ENCODE measurements at places on chromosomes 3 and 15. TPM values are rescaled to one million over a fixed set of nuclear protein-coding genes. Genes with fewer than 3 reads are reported as not detected.
A peak's percentile ranks its signal among the peaks of the same experiment; 100 is the strongest.

DNA sequence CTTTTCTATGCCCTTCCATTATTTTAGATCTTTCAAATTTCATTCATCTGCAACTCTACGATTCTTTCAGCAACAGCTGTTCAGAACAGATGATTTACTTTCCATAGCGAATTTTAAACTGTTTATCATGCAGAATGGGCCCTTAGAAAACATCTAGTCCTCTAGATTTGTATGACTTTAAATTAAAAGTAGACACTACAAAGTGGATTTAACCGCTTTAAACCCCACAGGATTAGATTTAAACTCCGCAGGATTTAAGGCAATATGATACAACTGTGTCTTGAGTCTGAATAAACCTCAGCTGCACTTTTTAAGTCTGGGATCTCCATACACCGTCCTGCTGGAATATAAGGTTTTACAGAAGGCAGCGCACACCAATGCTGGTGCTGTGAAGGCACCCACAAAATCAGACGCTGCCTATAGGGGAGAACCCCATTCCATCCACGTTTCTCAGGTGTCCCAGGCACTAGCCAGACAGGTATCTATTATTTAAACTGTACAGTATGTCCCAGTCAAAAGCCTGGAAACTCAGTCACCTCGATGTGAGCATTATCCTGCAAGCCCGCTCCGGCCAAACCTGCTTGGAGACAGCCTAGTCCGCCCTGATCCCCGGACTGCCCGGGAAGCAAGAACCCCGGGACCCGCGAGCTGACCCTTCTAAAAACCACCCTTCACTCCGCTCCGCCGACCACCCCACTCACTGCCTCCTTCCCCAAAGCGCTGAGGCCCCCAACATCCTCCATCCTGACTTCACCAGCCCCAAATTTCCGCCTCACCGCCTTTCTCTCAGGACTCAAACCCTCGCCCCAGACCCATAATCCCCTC, 768 bp downstream of the ANO10 start:
- DNase-seq, result peak; percentile 26

DNA sequence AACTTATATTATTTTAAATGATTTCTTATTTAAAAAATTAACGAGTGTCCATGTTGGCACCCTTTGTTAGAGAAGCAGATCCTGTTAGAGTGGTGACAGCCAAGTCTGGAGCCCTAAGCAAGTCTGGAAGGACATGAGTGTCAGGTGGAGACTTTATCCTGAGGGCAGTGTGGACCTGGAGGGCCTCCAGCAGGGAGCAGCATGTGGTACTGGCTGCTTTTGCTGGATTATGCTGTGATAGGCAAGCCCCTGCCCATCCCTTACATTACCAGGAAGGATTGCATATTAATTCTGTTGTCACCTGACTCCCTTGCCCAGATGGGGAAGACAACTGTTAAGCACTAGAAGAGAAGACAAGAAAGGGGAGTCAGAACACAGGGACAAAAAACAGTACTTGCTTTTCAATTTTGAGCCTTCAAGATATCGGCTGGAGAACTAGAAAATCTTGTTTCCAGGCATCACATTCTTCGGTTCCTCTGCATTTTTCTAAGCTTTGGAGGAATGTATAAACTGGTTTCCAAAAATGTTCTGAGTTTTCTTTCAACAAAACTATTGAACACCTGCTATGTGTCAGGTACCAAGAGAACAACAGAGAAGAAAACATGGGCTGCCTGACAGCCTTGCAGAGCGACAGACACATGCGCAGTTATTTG, 22.7 kb downstream of the ZNF860 start:
- DNase-seq, result no peak

- DNase-seq, result no peak
Measured at GRCh38 chr3:196641333-196642054, 2.0 kb downstream of the NRROS start.

DNA sequence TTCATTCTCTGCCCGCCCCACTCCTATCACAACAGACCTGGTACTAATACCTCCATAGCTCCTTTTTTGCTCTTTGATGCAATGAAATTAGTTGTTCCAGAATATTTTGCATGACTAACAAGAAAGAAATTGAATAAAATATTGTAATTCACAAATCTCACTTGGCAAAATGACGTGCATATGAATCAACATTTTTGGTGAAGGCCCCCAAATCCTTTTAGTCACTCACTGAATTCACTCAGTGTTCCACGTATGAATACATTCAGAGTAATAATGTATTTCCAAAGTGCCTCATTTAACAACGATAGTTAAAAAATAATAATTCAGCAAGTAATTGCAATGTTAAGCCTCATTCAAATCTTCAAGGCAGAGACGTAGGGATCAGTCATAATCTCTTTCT, 148.6 kb upstream of the STRIT1 start:
- DNase-seq, result no peak

DNA sequence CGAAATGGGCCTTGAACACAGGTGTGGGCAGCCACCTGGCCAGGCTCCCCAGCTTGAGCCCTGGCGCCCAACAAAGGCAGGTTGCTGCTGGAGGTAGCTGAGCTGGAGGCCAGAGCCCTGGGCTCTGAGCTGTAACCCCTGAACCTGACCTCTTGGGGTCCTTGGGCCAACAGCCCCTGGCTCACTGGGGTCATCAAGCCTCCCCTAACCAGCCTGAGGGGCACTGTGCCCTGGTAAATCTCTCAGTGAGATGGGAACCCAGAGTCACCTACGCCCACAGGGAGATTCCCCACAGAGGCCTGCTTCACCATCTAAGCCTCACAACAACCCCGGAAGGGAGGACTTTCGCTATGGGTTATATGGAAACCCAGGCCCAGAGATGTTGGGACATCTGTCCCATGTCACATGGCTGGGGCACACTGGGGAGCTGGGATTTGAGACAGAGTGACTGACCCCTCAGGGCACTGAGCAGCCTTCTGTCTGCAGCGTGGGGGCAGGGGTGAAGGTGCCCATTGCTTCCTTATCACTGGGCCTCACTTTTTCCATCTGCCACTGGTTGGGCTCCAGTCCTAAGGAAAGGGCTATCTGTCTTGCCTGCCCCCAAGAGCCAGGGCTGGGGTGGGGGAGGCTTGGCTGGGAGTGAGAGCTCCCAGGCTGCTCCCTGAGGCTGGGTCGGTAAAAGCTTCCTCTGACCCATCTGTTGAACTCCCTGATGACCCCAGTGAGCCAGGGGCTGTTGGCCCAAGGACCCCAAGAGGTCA, 59.1 kb downstream of the IQSEC1 start:
- no peak for DNase-seq

DNA sequence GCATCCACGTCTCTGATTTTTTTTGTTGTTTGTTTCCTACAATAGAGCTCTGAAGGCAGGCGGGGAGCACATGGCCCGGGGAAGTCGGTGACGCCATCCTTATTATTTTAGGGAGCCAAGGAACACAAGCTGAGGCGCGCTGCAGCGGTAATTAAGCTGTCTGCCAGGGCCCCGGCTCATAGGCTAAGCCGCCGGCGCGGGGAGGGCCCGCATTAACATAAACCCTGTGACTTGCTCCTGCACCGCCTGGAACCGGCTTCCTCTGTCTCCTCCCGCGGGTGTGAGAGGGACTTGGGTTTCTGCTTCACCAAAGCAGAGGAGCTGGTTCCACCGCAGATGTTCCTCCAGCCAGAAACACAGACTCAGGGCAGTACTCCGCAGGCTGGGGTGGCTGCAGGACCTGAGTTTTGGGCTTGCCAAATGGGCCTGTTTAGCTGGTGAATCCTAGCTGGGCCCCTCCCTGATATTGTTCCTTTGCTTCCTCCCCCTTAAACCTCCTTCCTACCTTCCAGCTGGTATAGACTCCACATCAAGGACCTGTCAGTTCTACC, 25.3 kb downstream of the ANP32A start:
- peak; percentile 96 for DNase-seq

- no peak for DNase-seq
Measured at GRCh38 chr15:63186065-63186464, 3.3 kb upstream of the RAB8B start.

DNA sequence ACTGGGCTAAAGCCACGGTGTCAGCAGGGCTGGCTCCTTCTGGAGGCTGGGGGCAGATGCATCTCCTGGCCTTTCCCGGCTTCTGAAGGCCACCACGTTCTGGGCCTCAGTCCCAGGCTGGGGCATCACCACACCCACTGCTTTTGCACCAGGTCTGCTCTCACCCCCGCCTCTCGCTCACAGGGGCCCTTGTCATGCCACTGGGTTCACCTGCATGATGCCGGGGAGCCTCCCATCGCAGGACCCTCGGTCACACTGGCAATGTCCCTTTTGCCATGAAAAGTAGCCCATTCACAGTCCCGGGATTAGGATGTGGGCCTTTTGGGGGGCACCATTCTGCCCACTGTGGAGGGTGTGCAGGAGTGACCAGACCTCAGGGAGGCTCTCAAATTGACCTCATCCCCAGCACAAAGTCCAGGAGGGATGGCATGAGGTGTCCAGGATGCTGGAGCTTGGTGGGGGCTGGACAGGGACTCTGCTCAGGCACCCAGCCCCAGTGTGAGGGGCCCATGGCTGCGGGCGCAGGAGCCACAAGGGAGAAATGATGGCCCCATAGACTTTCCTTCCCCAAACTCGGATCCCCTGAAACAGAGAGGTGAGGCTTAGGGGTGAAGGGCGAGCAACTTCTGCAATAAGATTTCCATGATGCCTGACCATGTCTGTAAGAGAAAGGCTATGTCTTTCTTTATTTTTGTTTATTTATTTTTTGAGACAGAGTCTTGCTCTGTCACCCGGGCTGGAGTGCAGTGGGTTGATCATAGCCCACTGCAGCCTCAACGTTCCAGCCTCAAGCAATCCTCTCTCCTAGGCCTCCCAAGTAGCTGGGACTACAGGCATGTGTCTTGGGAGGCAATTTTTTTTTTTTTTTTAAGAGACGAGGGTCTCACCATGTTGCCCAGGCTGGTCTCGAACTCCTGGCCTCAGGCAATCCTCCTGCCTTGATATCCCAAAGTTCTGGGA, 189.1 kb downstream of the GOLGA6L6 start:
- no peak for DNase-seq

GRCh38 chr3:127177226-127177625, 15.7 kb upstream of the PRR23E start:
- no peak for DNase-seq

GRCh38 chr3:42961633-42962032, 17.5 kb upstream of the GASK1A start:
- peak; percentile 71 for DNase-seq

GRCh38 chr3:1068985-1069384, 23.8 kb upstream of the CNTN6 start:
- no peak for DNase-seq

- no peak for DNase-seq
Measured at GRCh38 chr3:101036213-101036618, 43.0 kb upstream of the ABI3BP start.

GRCh38 chr3:25594007-25594502, 70.7 kb downstream of the TOP2B start:
- no peak for DNase-seq

DNA sequence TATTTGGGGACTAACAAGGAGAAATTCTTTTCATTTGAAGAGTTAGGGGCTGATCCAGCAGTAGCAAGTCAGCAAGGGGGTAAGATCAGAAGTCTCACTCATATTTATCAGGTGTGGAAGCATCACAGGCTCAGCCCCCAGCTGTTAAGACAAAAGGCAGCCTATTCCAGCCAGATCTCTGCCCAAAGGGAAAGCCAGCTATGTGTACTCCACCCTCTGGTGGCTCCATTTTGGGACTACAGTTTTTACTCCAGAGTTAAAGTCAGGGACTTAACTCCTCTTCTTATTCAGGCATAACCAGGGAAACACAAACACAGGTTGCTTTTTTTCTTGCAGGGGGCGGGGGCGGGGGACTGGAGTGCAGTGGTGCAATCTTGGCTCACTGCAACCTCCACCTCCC, 19.2 kb downstream of the UBP1 start:
- no peak for DNase-seq

DNA sequence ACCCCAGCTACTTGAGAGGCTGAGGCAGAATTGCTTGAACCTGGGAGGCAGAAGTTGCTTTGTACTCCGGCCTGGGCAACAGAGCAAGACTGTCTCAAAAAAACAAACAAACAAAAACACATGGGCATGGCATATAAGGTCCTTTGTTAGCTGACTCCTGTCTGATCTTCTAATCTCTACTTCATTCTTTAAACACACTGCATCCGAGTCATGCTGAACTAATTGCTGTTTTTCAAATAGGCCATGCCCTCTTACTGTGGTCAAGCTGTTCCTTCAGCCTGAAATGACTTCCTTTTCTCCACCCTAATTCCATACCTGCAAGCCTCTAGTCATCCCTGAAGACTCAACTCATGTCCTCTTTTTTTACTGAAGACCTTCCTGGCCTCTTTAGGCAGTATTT, 22.3 kb upstream of the SLMAP start:
- no peak for DNase-seq

DNA sequence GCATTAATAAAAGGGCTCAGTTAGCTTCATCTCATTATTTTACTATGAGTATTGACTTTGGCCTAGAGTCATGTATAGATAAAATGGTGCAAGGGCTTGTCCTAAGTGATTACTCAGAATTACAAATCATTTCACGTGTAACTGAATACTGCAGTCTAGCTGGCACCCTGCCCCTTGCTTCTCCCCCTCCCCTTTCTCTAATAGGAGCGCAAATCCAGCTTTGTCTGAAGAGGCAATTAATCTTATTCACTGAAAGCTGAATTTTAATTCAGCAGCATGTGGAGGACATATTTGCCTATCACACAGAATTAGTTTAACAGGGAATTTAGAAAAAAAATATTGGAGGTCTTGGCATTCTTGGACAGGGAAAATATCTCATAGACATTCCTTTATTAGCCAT, 412.1 kb upstream of the DPH6 start:
- no peak for DNase-seq

GRCh38 chr3:117790235-117790987, 1080.8 kb downstream of the TUSC7 start:
- DNase-seq, result no peak

GRCh38 chr3:20310629-20311028, 124.6 kb upstream of the SGO1 start:
- DNase-seq, result no peak

GRCh38 chr3:136716629-136717028, 35.5 kb downstream of the STAG1 start:
- no peak for DNase-seq

Gene TRAIP
- polyA plus RNA-seq, result 15.1 TPM

Gene SLCO2A1
- 58.7 TPM for polyA plus RNA-seq

Gene ARRDC4
- polyA plus RNA-seq, result 12.7 TPM

Gene THRB
- 18.2 TPM for polyA plus RNA-seq

Gene SCN11A
- 1.3 TPM for polyA plus RNA-seq

Gene POTEB2
- polyA plus RNA-seq, result not detected

Gene ABI3BP
- 65.2 TPM for polyA plus RNA-seq

Gene GATM
- polyA plus RNA-seq, result 25.9 TPM

Gene MESD
- 42.6 TPM for polyA plus RNA-seq

Gene NLGN1
- polyA plus RNA-seq, result 6.9 TPM

Measured in left lung (tissue), 14 donors.